ENCODE measurements at places on chromosomes 5 and 9. TPM values are rescaled to one million over a fixed set of nuclear protein-coding genes. Genes with fewer than 3 reads are reported as not detected.
A peak's percentile ranks its signal among the peaks of the same experiment; 100 is the strongest.

The SPINK6 gene
- total RNA-seq, result not detected

DNA sequence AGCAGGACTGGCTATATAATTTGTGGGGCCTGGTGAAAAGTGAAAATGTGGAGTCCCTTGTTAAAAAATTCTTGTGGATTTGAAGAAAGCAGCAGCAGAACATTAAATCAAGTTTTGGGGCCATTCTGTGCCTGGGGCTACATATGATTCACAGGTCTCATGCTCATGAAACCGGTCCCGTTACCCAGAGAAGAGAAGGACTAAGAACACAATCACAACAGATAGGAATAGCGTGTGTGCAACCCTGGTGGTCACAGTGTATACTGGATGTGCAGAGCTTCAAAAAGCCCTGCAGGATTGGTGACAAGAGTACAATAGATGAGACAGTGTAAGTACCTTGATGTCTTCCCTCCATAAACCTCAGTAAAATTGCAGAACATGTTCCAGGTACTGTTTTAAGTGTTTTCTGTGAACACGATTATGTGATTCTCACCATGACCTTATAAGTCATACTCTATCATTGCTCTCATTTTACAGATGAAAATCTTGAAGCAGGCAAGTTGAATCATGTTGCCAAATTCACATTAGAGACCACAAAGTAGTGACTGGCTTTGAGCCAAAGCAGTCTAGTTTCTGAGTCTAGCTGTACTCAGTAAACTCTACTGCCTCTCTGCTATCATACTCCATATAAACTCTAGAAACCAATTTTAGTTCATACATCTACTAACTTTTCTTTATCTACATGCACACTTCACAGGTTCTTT, 636.5 kb downstream of the TAF11L14 start:
- no peak for DNase-seq

DNA sequence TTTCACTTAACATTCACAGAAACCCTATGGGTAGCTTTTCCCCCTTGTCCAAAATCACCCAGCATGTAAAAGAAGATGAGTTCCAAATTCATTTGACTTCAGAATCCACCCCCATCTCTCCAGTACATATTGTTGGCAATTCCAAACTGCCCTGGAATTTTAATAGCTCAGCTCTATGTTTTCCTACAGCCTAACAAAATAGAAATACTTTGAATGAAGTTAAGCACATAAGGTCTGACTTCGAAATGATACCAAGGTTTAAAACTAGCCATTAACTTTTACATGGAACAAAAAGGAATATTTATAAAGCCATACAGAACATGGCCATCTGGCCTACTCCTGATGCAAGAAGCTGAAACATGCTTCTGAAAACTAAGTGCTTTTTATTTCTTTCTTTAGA, 634.3 kb downstream of the PDE4D start:
- no peak for DNase-seq

DNA sequence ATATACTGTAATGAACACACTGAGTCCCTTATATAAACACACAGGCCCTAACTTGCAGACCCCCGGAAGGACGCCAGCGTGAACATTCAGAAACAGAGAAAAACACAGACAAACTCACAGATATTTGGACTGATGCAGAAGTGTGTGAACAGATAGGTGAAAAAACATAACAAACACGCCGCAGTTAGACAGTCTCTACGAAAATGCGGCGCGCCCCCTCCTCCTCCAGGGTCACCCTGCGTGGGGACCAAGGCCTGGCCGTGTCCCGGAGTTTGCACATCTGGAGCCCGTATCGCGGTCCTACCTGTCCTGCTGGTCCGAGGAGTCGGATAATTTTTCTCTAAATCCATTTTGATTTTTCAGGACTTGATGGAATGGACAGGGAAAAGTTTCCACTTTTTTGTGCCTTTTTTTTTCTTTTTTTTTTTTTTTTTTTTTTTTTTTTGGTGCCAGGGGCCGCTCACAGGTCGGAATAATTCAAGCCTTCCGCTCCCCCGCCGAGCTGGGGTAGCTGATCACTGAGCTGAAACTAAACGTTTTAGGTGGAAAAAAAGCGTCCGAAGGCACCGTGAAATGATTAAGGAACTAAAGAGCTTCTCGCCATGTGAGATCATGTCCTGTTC, at the start of gene PAX5:
TSS of gene PAX5 (minus strand) at position 587 of the 623 bp plus-strand sequence. CDS start at position 350, 237 bp downstream.
- no peak for DNase-seq

DNA sequence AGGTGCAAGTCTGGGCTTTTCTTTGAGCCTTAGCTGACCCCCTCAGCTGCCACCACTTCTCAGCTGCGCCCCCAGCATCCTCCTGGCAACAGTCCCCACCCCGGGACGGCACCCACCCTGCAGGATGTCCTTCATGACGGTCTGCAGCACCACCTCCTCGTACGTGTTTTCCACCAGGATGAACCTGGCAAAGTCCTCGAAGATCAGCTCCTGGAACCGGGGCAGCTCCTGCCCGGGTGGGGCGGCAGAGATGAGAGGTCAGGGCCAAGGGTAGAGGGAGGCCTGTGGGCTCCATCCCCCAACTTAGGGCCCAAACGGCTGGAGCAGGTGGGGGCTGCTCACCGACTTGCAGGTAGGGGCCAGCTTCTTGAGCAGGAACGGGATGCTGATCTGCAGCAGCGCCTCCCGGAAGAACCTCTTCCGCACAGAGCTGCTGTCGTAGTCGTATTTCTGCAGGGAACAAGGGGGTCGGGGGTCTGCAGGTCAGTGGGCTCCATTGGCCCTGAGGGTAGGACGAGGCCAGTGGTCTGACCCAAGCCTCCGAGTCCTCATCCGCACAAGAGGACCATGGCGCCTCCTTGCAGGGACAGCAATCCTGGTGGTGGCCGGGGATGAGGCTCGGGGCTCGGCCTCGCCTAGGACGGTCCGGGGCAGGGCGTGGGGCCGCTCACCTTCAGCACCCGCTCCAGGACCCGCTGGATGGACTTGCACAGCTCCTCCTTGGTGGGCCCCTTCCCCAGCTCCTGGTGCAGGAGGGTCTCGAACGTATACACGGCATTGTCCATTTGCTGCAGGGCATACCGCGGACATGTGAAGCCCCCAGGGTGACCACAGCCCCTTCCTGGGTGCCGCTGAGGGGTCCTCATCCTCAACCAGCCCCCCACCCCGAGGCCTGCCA, 56.7 kb downstream of the LRSAM1 start:
- DNase-seq, result no peak

DNA sequence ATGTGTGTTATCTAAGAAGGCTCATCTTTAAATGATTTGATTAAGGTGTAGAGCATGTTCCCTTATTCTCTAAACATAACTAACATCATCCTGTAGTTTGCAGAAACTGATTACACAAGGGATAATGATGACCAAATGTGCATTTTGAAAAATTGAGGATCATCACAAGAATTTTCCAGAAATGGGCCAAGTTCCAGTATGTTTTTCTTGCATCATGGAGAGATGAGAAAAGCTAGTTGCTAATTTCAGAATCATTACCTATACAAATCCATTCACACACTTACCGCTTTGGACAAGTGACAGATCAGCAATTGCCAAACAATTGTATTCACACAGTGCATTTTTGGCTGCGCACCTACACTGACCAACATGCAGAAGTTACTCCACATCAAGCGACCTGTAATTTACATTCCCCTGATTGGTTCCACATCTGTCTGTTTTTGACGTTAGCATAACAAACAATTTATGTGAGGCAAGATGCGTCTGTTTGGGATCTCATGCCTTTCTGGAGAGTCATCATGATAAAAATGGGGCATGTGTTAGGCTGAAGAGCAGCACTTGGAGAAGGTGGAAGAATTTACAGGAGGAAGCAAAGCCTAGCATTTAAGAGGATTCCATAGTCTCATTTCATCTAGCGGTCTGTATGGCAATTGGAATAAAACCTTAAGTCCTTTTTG, 2.8 kb upstream of the BNC2 start:
- no peak for DNase-seq

DNA sequence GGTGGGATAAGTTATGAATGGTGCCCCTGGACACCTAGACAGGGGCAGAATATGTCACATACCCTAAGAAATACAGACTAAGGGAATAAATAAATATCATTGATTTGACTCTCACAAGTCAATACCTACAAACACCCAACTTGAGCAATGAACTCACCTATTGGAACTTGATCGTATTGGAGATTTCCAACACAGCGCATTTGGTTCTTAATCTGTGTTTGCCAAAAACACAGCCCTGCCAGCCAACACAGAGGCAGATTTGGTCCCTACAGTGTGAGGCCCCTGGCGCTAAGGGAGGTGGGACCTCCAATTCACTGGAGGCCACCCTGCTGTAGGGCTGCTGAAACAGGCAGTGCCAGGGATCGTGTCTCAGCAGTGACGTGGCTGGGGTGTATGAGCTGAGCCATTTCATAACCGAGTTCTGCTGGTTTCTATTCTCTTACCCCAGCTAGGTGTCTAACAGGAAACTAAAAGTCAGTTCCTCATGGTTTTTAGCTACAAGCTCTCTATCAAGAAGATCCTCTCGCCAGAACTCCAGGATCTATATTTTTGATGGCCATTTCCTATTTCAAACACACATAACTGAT, 84.5 kb downstream of the SLC1A1 start:
- peak; percentile 47 for DNase-seq

DNA sequence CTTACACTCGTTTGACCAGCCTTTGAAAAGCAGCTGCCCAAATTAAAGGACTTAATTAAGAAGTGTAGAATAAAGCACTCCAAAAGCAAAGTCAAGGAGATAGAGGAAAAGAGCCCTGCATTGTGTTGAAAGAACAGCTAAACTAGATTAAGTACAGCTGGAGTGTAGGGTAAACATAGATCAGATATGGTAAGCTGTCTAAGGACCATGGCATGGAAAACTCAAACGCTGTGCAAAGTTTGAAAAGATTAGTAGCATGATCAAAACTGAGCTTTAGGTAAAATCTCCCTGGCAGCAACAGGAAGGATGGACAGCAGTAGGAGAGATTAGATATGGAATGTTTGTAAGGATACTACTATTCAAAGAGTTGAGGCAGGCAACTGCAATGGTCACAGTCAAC, 55.4 kb downstream of the BNC2 start:
- no peak for DNase-seq

- DNase-seq, result no peak
Observed at GRCh38 chr5:77282337-77283027, 72.0 kb downstream of the PDE8B start.

DNA sequence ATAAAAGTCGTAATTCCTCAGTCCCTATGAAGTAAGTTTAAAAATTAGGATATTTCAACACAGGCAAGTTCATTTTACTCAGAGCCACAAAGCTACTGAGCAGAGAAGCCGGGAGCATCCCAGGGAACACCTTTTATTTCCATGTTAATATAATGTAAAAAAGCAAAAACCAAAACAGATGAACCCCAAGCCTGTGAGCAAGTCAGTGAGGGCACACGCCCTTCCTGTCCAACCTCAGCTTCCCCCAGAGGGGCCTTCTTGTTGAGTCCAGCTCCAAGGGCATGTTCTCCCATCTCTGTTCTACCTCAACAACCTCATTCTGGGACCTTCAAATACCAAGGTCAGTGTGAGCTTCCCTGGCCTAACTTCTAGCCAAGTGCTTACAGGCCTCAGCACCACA, 24.8 kb downstream of the NSUN2 start:
- DNase-seq, result no peak
